ENCODE measurements at places on chromosomes 4 and X.

DNA sequence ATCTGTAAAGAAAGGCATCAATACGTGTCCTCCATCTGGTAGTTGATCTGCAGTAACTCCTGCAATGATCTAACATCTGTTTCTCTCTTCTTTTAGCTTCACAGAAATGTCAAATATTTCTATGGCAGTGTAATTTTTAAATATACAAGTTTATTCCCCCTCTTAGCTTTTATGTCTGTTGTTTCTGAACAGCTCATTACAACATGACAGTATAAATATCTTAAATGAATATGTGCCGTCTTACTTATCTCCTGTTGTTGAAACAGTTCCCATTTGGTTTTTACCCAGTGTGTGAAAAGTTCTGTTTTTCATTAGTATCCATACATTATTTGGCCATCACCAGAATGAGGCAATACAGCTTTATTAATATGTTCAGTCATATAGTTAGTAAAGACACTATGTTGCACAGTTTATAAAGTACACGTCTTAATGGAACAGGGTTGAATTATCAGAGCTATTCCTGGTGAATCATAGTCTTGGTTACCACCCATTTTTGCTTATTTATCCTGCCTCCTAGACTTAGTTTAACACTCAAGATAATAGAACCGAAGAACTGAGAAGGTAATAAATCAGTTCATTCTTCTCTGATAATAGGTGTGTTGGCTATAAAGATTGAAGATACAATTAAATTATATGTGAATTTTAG is 321.6 kb downstream of the TENM3 start:
- no peak for DNase-seq

DNA sequence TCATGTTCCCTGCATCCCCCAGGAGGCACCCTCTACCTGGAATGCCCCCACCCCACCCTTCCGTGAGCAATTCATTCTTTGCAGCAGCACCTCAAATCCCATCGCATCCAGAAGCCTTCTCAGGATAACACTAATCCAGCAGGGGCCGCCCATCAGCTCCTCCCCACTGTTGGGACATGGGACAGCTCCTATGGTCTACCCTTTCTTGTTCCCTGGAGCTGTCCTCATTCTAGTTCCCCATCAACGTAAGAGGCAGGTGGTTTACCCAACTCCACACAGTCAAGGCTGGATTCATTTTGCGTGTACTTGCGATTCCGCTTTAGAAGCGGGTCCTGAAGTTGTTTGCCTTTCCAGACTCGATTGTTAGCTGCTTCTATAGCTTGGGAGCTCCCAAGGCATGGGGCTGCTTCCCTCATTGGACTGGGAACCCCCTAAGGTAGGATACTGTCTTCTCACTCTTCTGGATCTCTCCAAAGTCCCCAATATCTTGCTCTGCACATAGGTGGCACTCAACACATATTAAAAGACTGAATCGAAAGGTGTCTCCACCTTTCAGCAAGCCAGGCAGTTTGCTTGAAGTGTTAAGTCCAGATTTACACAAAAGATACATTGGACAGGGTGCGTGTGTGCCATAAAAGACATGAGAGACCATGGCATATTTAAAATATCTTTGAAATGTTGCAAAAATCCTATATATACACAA is 942 bp upstream of the APLN start:
- no peak for DNase-seq

DNA sequence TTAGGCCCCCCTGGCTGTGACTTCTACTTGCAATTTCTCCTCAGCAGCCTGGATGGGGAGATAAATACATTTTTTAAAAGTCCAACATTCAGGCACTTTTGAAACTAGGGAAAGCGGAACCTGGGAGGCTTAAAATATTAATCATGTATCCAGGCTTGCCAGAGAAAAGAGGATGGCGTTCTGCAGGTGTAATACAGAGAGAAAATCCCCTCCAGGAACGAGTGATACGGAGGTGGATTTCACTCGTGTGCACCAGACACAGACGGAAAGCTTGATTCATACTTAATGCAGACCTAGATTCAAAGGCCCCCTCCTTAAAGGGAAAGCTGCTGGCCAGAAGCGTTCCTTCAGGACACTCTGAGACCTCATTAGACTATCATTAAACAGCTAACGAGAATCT is 354.0 kb upstream of the BOD1L1 start:
- no peak for DNase-seq

DNA sequence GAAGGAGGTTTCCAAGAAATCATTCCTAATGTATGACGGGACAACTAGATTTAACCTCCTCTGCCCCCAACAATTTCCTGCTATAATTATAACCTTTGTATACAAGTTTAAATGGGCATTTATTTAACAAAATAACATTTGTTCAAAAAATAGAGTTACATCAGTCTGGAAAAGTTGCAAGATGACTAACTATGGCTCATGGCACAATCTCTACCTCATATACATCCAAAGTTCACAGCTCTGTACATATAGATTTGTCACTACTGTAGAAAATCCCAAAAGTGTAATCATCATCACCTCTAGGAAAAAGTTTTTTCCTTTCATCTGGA is 3.8 kb upstream of the RPS6KA3 start:
- no peak for DNase-seq

GRCh38 chr4:3656416-3657356 is 109.5 kb upstream of the ADRA2C start:
- no peak for DNase-seq

DNA sequence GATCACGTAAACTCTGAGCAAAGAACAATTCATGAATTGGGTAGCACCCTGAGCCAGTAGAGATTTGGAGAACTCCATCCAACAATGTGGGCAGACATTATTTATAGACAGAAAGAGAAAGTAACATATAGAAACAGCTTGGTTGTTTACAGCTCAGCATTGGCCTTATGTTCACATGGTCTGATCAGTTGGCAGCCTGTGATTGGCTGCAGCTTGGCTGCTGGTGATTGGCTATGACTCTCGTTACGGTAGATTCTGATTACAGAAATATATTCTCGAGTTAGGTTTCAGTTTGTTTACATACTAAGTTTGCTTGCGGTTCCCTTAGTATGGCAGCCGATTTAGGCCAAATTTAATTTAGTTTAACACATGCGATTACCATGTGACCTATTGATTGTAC is 663.4 kb downstream of the RAPGEF2 start:
- DNase-seq = no peak

DNA sequence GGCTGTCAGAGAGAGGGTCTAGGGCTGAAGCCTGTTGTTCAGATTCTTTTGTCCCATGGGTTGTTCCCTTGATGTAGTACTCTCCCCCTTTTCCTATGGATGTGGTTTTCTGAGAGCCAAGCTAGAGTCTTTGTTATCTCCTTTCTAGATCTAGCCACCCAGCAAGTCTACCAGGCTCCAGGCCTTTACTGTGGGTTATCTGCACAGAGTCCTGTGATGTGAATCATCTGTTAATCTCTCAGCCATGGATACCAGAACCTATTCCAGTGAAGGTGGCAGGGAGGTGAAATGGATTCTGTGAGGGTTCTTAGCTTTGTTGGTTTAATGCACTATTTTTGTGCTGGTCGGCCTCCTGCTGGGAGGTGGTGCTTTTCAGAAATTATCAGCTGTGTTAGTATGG is 109.5 kb downstream of the PRR32 start:
- no peak for DNase-seq

GRCh38 chr4:158208963-158209640 is 1.2 kb upstream of the TMEM144 start:
- no peak for DNase-seq

- DNase-seq = no peak
These were observed 12.6 kb downstream of the SRD5A3 start for GRCh38 chr4:55358668-55359067.

DNA sequence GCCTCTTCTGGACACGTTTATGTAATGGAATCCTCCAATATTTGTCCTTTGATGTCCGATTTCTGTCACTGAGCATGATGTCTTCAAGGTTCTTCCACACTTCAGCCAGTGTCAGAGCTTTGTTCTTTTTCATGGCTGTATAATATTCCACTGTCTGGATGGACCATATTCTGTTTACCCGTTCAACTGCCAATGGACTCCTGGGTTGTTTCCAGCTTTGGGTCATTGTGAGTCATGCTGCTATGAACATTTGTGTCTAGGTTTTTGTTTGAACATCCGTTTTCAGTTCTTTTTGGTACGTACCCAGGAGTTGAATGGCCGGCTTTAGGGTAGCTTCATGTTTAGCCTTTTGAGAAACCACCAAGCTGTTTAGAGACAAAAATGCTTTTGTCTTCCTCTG is 93.2 kb downstream of the SHOX start:
- DNase-seq = no peak

GRCh38 chrX:151458824-151459223 is 61.8 kb downstream of the VMA21 start:
- no peak for DNase-seq

DNA sequence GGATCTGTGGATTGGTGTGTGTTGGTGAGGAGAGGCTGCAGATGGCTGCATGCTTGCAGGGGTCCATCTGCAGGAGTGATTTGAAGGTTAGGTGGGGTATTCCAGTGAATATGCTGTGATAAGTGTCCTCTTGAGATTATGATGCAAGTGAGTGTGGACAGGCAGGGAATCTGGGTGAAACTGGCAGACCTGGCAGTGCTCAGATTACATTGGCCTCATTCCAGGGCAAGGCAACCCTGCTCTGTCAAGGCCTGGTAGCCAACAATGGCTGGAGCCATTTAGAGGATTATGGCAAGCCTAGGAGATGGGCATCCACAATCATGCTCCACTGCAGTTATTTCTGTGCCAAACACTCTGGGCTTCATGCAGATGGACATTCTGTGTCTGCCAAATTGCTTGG is 113.9 kb downstream of the RTL3 start:
- DNase-seq = no peak

DNA sequence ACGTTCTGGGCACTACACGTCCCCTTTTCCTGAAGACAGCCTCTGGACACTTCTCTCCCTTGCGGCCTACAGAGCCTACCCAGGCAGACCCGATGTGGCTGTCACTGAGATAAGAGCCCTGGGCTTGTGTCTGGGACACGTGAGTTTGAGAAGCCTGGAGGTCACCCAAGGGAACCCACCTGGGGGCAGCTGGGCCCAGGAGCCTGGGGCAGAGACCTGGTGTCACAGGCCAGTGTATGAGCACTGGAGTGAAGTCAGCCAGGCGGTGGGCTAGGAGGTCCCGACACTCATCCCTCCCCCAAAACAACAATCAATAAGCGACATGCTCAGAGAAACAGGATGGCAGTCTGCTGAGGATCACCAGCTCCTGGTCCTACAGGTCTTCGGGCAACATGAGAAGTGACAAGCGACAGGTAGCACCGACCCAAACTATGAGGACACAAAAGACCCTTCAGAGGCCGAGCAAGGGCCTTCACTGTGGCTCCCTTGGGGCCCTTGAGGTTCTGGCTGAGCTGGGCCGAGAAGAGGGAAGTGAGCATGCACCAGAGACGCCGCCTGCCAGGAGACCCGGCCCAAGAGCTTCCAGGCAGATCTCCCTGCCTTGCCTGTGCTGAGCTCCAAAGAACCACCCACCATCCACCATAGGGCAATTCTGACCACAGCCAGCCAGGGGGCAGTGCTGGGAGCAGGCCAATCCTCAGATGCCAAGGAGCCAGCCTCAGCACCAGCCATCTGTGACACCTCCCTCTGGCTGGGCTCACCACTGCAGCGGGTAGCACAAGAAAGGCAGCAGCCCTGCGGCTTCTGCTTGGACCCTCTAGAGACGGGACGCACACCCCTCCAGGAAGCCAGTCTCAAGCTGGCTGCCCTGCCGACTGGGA is 11.0 kb upstream of the DUSP9 start:
- no peak for DNase-seq

DNA sequence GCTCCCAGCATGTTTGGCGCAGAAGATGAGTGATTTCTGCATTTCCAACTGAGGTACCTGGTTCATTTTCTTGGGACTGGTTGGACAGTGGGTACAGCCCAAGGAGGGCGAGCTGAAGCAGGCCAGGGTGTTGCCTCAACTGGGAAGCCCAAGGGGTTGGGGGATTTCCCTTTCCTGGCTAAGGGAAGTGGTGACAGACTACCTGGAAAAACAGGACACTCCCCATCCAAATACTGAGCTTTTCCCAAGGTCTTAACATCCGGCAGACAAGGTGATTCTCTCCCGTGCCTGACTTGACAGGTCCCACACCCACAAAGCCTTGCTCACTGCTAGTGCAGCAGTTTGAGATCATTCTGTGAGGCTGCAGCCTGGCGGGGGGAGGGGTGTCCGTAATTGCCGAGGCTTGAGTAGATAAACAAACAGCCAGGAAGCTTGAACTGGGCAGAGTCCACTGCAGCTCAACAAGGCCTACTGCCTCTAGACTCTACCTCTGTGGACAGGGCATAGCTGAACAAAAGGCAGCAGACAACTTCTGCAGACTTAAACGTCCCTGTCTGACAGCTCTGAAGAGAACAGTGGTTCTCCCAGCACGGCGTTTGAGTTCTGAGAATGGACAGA is 307.7 kb upstream of the ARSJ start:
- no peak for DNase-seq

DNA sequence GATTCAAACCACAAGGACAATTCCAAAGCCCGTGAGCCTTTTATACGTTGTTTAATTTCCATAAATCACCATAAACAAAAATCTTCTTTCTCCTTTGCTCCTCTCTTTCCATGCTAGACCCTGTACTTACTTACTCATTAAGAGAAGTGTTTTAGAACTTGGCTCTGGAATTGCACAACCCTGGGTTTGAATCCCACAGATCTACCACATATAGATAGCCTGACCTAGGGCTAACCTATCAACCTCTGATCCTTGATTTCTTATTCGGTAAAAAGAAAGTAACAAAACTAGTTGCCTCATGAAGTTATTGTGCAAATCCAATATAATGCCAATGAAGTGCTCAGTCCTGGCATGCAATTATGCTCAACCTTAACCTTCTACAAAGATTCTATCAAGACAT is 68.8 kb downstream of the ZAR1 start:
- no peak for DNase-seq

DNA sequence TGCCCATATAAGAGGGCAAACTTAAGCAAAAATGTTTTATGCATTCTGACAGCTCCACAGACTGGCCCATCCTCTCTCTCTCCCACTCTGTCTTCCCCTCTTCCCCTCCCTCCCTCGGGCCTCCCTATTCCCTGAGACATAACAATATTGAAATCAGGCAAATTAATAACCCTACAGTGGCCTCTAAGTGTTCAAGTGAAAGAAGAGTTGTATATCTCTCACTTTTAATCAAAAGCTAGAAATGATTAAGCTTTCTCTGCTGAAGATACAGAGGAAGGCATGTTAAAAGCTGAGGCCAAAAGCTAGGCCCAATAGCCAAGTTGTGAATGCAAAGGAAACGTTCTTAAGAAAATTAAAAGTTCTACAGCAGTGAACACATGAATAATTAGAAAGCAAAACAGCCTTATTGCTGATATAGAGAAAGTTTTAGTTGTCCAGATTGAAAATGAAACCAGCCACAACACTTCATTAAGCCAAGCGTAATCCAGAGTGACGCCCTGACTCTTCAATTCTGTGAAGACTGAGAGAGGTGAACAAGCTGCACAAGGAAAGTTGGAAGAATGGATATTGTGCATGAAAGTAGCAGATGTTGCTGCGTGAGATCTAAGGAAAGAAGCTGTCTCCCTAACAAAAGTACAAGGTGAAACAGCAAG is 54.9 kb downstream of the USO1 start:
- DNase-seq = no peak

Measured in stimulated activated CD4-positive, alpha-beta T cell treated with anti-CD3 and anti-CD28 coated beads, Interleukin-4, amount 100 ng/mL, for 4 hours (primary cell).